ENCODE measurements at places on chromosomes 3 and 15. TPM values are rescaled to one million over a fixed set of nuclear protein-coding genes. Genes with fewer than 3 reads are reported as not detected.

- peak; percentile 19 for DNase-seq
Measured at GRCh38 chr3:17979252-17979651, 236.8 kb upstream of the TBC1D5 start.

DNA sequence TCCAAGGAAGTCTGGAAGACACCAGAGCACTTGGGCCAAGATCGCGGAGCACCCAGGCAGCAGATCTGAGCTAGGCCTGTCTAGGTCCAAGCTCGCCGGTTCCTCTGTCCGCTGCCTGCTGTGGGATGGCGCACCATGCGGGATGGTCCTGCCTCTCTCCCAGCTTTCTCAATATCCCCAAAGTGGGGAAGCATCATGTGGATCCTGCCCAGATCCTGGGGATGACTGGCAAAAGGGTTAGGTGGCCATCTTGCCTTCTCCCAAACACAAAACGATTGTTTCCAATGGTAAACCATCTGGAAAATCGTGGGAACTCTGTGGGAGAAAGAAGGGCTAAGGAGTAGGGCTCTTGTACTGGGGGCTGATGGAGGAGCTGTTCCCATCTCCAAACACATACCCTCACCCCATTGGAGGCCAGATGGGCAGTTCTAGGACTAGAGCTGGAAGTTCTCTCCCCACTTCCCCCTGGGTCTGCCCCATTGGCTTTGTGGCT is 8.9 kb downstream of the PRKCD start:
- no peak for DNase-seq

- DNase-seq: no peak
Measured at GRCh38 chr3:178558637-178559036, 22.4 kb downstream of the KCNMB2 start.

The GMPS gene
- total RNA-seq: 76.1 TPM

The TRIM71 gene
- not detected for total RNA-seq

The SLC28A2 gene
- total RNA-seq: not detected

The ALG1L2 gene
- not detected for total RNA-seq

Measured in HFFc6 (cell line).